Stimulated activated CD8-positive, alpha-beta memory T cell treated with anti-CD3 and anti-CD28 coated beads, Interleukin-4, amount 100 ng/mL, for 1 hour (primary cell): ENCODE measurements at places on chromosomes 6 and 20.

GRCh38 chr6:13641315-13641714 lies 26.2 kb downstream of the NOL7 start:
- DNase-seq = no peak

DNA sequence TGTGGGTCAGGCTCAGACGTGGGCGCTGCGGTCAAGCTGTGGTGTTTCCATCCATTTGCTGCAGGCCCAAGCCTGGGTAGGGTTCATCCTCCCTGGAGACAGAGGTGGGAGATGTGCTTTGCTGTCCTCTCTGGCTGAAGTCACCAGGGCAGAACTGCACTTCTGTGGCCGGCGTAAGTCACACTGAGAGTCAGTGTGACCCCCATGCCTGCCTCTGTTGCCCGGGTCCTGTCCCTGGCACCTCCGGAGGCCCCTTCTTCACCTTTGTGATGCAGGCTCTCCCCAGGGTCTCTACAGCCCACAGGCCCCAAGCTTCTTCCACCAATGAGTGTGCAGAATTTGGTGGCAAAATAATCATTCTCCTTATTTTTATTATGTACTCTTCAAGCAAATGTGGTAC lies 53.8 kb upstream of the DACT2 start:
- DNase-seq = no peak

DNA sequence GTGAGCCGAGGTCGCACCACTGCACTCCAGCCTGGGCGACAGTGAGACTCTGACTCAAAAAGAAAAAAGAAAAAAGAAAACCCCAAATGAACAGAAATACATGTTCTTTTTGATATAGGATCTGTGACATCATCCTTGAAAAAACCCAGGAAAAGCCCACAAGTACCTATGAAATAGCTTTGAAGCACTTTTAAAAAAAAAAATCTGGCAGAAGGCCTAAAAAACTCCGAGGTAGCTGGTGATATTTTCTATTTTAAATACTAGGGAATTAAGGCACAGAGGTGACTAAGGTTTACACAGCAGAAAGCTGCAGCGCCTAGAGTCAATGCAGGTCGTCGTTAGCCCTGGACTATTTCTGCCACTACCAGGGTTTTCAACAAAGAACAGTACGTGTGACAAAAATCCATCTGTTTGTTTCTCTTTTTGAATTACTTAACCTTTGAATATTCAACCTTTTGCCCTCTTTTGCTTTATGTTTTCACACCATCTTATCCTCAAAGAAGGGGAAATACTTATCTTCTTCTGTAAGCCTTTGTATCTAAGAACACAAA lies 39.4 kb upstream of the EEF1A1 start:
- DNase-seq = no peak

DNA sequence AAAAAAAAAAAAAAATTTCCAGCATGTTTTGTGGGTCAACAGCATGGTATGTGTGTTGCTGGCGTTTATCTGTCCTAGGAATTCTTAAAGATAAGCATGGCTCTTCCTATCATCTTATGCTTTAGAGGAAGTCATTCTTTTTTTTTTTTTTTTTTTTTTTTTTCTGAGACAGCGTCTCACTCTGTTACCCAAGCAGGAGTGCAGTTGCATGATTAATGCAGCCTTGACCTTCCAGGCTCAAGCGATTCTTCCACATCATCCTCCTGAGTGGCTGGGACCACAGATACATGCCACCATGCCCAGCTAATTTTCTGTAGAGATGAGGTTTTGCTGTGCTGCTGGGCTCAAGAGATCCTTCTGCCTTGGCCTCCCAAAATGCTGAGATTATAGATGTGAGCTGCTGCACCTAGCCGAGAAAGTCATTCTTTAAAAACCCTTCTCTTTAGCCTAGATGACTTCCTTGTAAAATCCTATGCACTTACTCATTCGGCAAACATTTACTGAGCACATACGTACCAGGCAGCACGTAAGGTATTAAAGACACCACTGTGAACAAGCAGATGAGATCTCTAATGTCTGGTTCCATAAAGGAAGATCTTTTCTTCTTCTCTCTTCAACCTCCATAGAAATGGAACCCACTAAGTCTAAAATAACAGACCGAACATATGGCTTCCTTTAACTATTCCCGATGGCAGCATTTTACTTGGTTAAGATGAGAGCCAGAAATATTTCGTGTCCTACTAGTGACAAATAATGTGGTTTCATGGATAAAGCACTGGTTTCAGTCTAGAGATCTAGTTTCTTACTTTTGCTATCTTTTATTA lies 122.4 kb downstream of the RIN2 start:
- no peak for DNase-seq

DNA sequence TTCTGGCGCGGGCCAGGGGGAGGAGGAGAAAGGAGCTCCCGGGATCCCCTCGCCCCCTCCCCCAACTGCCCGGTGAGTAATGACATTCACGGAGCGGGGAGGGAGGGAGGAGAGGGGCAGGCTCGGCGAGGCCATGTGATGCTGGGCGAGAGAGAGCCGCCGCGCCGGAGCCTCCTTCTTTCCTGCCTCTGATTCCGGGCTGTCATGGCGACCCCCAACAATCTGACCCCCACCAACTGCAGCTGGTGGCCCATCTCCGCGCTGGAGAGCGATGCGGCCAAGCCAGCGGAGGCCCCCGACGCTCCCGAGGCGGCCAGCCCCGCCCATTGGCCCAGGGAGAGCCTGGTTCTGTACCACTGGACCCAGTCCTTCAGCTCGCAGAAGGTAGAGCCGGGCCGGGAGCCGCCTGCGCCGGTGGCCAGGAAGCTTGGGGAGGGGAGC lies at the start of gene GDAP1L1:
TSS of gene GDAP1L1 (plus strand) at position 178 of the 441 bp plus-strand sequence. CDS start at position 205, 27 bp downstream.
- no peak for DNase-seq

GRCh38 chr6:119055069-119055468 lies 23.4 kb downstream of the FAM184A start:
- no peak for DNase-seq
